ENCODE measurements at places on chromosomes 3 and 15.

- DNase-seq, result no peak
These were observed 25.5 kb upstream of the CSPG4 start for GRCh38 chr15:75738014-75738646.

DNA sequence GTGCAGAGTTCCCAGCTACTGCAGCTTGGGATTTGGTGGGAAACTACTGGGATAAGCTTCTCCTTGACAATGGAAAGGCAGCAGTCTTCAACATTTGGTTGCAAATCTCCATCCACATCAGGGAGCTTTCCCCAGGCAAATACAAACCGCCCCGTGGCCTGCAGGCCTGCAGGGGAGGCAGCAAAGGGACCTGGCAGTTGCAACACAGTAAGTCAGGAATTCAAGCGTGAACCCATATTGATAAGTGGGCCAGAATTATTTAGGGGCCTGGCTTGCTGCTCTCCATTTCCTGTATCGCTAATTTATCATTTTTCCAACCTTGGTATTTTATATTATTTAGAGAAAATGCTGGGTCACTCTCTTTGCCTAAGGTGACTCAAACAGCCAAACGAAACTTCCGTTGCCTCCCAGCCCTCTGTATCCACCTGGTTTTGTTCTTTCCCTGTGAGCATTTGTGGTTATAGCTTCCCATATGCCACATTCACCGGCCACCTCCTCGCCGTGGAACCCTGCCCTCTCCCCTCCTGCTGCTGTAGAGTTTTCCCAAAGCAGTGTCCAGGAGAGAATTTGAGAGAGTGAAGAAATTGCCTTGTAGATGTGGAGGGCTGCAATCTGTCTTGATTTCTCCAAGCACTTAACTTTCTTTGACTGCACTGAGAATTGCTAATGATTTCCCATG, 34.8 kb downstream of the B3GALNT1 start:
- DNase-seq, result no peak

GRCh38 chr3:25697553-25697952, 32.8 kb upstream of the TOP2B start:
- DNase-seq, result no peak

- DNase-seq, result peak; percentile 5
These were observed 396.8 kb upstream of the AZI2 start for GRCh38 chr3:28745436-28745835.

All from HTR-8/SVneo (cell line).